ENCODE measurements at places on chromosomes 1 and 21.

DNA sequence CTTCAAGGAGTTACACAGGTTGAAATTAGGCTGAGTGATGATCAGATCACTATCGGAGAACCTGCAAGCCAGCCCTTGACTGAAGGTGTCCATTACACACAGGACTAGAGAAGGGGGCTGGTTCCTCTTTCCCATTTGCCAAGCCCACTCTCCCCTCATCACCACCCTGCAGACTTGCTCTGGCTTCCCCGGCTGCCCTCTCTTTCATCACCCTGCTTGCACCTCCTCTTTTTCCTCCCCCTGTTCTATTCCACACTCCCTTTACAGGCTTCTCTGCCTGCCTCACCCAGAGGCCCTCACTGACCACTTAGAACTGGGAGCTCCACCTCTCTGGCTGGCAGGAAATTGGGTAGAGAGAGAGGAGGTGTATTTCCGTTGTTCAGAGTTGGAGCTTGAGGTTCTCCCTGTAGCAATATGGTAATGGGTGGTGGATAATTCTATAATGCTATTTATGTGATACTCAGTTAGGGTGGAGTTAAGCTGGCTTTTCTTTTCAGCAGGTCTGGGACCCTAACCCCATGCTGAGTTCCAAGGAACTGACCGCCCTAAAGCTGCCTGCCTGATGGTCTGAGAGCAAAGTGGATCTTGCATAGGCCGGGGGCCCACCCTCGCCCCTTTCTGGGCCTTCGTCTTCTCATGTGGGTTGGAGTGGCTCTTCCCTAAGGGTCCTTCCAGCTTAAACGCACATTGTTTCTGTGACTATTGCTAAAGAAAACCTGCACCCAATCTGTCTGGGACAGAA lies 111.8 kb upstream of the ADAR start:
- DNase-seq = no peak

GRCh38 chr1:184379111-184379752 lies 7.6 kb upstream of the C1orf21 start:
- DNase-seq = no peak

- DNase-seq = no peak
Observed at GRCh38 chr1:162380061-162380846, 1.3 kb upstream of the C1orf226 start.

- DNase-seq = no peak
Observed at GRCh38 chr21:25220169-25220568, 387.1 kb downstream of the MRPL39 start.

DNA sequence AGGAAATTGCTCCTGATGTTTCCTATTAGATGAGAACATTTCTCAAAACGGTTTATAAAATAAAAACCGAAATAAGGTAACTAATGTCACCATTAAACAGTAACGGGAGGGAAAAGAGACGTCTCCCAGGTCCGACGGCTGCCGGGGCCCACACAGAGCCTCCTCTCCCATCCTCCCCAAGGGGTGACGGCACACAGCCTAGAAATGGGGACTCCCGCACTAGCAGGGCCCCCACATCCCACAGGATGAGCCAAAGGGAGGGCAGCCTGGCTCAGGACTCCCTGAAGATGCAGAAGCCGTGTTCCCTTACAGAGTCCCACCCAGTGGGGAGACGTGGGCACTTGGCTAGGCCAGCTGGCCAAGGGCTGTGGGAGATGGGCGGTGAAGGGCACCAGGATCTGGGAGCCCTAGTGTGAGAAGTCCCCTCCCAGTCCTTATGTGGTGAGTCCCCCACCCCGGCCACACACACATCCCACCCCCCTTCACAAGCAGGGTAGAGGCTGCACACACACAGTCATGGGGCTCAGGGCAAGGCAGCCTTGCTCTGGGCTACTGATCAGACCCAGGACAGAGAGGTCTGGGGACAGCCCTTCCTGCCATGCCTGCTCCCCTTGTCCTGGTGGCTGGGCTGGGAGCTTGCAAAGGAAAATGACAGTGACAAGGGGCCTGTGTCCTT lies 3.3 kb downstream of the KRTAP10-3 start:
- no peak for DNase-seq

- no peak for DNase-seq
Observed at GRCh38 chr1:214155987-214156625, 124.9 kb upstream of the SMYD2 start.

GRCh38 chr21:39057121-39057520 lies 126.1 kb downstream of the PSMG1 start:
- no peak for DNase-seq

DNA sequence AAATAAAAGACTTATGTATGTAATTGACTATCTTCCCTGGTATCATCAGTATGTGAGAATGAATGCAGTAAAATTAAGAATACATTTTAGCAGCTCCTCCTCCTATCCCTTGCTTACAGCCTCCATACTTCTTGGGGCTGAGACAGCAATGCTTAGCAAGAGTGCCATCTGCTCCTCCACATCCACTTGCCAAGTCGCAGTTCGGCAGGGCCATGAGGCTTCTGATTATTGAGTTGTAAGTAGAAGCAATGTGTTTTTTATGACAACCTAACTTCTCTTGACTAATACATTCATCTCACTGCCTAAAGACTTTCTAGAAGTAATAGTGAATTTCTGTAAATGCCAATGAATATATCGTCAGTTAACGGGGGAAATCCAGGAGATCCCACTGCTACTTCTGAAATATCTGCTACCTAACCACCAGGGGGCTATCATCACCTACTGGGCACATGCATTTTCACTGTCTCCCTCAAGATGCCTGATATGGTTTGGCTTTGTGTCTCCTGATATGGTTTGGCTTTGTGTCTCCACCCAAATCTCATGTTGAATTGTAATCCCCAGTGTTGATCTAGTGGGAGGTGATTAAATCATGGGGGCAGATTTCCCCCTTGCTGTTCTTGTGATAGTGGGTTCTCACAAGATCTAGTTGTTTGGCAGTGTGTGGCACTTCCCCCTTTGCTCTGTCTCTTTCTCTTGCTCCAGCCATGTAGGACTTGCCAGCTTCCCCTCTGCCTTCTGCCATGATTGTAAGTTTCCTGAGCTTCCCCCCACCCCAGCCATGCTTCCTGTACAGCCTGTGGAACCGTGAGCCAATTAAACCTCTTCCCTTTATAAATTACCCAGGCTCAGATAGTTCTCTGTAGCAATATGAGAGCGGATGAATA lies 59.6 kb downstream of the EXTL2 start:
- DNase-seq = no peak

- DNase-seq = no peak
Observed at GRCh38 chr1:173017792-173018191, 32.9 kb downstream of the TNFSF18 start.

GRCh38 chr1:179968284-179968993 lies 13.8 kb downstream of the CEP350 start:
- no peak for DNase-seq

GRCh38 chr1:79262745-79263258 lies 256.3 kb upstream of the ADGRL4 start:
- DNase-seq = peak; percentile 40

- DNase-seq = no peak
Observed at GRCh38 chr1:212313616-212314015, 28.4 kb downstream of the PPP2R5A start.

GRCh38 chr21:35853321-35854239 lies 206.7 kb downstream of the SETD4 start:
- no peak for DNase-seq

DNA sequence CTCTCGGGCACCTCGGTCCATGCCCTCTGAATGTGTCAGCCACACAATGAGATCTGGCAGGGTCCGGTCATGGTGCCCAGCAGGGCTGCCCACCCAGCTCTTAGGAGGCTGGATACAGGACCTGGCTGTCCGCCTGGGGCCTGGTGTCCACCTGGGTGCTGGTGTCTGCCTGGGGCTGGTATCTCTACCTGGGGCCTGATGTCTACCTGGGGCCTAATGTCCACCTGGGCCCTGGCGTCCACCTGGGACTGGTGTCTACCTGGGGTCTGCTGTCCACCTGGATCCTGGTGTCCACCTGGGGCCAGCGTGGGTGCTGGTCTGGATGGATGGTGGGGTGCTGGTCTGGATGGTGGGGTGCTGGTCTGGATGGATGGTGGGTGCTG lies 45.1 kb upstream of the ACTRT2 start:
- DNase-seq = no peak

- DNase-seq = no peak
Observed at GRCh38 chr1:156246781-156247459, 936 bp downstream of the PAQR6 start.

DNA sequence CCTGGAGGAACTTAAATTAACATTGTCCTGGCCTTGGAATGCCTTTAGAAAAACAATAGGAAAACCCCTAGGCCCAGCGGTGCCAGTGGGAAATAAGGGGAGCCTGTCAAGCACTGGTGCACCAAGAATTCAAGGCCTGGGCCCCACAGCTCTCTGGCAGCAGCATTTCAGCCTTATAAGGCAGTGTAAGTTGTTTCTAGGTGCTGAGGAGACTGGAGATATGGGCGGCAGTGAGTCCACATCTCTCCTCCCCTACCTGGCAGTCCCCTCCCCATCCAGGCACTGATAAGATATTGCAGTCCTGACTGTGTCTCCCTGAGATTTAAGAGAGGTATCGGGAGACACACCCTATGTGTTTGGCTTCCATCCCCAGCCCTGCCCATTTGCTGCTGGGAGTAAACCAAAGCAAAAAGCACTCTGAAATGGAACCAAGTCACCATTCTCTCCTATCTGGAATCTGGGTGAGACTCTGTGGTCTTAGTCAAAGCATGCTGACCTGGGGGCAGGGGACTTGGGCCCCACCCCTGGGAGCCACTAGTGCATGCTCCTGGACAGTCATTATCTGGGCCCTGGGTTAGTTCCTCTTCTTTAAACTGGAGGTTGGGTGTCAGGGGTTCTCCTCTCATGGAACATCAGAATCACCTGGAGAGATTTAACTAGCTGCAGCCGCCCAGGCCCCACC lies 30.5 kb downstream of the DEGS1 start:
- peak; percentile 87 for DNase-seq

GRCh38 chr1:220747437-220748088 lies 559 bp upstream of the MTARC2 start:
- DNase-seq = no peak

DNA sequence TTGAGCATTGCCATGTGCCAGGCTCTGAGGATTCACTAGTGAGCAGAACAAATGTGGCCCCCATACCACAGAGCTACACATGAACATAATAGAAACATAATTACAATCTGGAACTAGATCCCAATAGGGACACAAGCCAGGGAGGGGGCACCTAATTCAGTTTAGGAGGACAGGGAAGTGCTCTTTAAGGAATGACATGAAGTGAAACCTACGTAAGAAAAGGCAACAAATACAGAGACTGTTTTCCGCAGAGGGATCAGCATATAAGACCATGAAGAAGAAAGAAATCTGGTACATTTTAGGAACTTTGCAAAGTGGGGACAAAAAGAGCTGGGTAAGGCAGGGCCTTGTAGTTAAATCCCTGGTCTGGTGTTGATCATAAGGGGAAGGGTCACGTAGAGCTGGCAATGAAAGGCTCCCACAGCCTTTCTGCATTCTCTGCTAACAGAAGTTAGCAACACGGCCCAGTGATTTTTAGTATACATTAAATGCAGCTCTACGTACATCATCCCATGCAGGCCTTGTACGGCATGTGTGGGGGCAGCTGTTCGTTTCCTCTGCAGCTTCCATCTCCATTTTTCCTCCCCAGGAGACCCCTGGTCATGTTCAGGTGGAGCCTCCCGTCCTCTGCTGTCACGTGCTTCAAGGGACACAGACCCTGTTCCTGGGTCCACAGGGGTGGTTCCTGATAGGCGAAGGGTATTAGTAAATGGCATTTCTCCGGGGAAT lies 26.8 kb upstream of the SLC30A1 start:
- DNase-seq = no peak

- no peak for DNase-seq
Observed at GRCh38 chr1:183777328-183777727, 27.6 kb upstream of the RGL1 start.

DNA sequence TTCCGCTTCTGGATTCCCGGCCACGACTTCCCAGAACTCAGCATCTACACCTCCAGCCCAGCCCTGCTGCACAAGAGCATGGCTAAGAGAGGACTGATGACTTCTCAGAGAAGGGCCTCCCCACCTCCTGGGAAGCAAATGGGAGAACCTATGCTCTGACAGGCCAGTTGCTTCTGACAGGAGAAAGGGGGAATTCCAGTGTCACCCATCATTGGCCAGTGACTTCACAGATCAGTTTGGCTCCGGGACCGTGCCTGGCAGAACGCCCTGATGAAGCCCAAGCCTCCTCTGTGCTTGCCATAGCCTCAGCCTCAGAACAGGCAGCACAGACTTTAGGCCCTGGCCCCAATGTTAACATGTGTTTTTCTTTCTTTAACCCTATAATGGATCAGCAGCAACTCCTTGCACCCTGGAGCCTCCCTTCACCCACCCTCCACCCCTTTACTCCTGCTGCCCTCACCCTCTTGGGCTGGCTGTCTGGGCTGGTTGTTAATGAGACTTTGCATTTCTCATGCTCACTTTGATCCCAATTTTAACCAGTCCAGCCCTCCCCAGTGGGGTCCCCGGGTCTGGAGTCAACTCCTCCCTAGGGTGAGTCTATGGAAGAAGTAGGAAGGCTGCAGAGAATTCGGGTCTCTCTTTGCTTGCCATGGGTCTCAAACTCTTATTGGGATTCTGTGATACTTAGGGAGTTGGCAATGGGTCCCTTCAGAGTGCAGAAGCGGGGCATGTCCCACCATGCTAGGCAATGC lies 42.7 kb upstream of the SLC30A1 start:
- DNase-seq = peak; percentile 52

DNA sequence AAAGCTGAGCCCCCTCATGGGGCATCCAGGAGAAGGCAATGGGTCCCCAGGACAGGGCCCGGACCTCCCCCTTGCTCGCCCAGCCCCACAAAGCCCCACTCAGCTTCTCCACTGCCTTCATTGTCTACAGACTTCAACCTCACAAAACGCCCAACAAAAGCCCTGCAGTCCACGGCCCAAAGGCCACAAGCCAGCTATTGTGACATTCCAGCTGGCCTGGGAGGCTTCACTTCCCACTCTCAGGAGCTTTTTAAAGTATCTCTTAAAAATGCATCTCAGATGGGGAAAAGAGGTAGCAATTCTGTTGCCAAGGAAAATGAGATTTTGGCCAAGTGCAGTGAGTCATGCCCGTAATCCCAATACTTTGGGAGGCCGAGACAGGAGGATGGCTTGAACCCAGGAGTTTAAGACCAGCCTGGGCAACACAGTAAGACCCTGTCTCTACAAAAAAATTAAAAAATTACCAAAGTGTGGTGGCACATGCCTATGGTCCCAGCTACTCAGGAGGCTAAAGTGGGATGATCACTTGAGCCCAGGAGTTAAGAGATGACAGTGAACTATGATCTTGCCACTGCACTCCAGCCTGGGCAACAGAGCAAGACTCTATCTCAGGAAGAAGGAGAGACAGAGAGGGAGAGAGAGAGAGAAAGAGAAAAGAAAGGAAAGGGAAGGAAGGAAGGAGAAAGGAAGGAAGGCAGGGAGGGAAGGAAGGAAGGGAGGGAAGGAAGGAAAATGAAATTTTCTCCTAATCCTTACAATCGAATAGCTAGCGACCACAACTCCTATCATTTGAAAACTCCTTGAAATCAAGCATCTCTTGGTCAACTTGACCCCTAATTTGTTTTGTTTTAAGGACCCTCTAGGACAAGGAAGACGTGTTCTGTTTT lies 31.4 kb upstream of the TARDBP start:
- no peak for DNase-seq

GRCh38 chr1:172585348-172585747 lies 52.4 kb downstream of the SUCO start:
- peak; percentile 80 for DNase-seq

All from renal cortical epithelial cell (primary cell).